ENCODE measurements at places on chromosomes 6 and 20. TPM values are rescaled to one million over a fixed set of nuclear protein-coding genes. Genes with fewer than 3 reads are reported as not detected.

GRCh38 chr6:38792356-38792755 lies 77.2 kb downstream of the DNAH8 start:
- no peak for DNase-seq
- H3K27ac ChIP-seq, result no peak overlapping the region
- no peaks in the 10 kb centered on the region for H3K27me3 ChIP-seq
- no peaks in the 10 kb centered on the region for H3K4me1 ChIP-seq

DNA sequence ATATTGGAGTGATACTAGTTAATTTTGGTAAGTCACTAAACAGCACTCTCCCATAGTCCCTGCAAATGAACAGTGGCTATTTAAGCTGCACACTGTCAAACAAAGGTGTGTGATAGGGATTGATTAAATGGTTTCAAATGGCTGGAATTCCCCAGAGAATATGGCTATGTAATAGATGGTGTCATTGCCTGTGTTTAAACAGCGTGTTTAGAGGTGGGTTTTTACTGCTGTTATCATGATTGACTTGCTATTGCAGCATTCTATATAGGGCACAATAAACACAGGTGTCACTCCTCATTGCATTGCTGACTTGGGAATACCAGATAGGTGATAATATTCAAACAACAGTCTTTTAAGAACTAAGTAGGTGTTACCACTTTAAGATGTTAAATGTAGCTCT lies 171.7 kb upstream of the MAN1A1 start:
- H3K27ac ChIP-seq, result no peak overlapping the region
- no peaks in the 10 kb centered on the region for H3K27me3 ChIP-seq
- H3K36me3 ChIP-seq, result no peaks in the 10 kb centered on the region
- DNase-seq, result no peak
- H3K4me1 ChIP-seq, result no peaks in the 10 kb centered on the region
- no peak overlapping the region for H3K4me3 ChIP-seq

GRCh38 chr6:5275497-5275896 lies 14.2 kb downstream of the FARS2 start:
- no peak overlapping the region for H3K27ac ChIP-seq
- H3K27me3 ChIP-seq, result no peaks in the 10 kb centered on the region
- H3K4me3 ChIP-seq, result no peak overlapping the region
- H3K36me3 ChIP-seq, result no peaks in the 10 kb centered on the region
- DNase-seq, result no peak
- no peaks in the 10 kb centered on the region for H3K4me1 ChIP-seq

Gene HLA-DRB5
- total RNA-seq, result 2.8 TPM

DNA sequence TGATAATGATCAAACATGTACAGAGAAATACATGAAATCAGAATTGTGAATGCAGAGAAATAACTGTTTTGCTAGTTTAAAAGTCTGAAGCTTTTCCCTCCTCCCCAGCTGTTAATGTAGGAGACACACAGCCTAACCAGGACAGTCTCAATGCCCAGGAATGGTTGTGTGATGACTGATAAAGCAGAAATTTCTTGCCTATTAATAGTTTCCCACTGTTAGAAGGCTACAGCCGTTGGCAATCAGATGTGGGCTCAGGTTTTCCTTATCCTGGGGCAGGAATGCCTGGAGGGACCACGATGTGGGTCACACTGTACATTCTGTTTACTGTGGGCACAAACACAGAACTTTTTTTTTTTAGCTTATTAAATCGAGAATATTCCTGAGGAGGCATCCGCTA lies 1.9 kb downstream of the PPP1R3D start:
- no peak overlapping the region for H3K27ac ChIP-seq
- H3K36me3 ChIP-seq, result no peaks in the 10 kb centered on the region
- DNase-seq, result no peak
- no peak overlapping the region for H3K4me3 ChIP-seq

Gene LCA5
- total RNA-seq, result 4.8 TPM
